ENCODE measurements at places on chromosomes 3 and 15.

GRCh38 chr3:190546881-190547510 lies 33.1 kb downstream of the IL1RAP start:
- DNase-seq: no peak

GRCh38 chr3:175103298-175103697 lies 244.2 kb downstream of the NAALADL2 start:
- no peak for DNase-seq

GRCh38 chr3:127192576-127193232 lies at the start of gene PRR23E:
Gene PRR23E (plus strand): TSS chr3:127193131. CDS start chr3:127196686, 3,555 bp downstream.
- no peak for DNase-seq

- peak; percentile 11 for DNase-seq
These were observed 126.4 kb downstream of the P2RY1 start for GRCh38 chr3:152961323-152961722.

DNA sequence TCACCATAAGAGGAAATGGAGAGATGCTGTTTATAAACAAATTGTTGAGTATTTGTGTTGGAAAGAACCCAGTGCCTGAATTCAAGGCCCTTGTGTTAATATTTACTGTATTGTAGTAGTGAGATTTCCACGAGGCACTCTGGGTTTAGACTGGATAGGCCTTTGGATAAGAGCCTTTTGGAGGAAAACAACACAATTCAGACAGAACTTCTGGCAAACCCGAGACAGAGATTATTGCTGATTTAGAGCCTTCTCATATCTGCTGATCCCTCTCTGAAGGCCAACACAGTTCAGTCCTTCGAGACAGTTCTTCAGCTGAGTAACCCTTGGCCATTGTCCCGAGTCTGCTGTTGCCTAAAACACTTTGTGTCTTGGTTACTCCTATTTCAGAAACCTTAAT lies 55.7 kb downstream of the LMCD1 start:
- no peak for DNase-seq

- no peak for DNase-seq
These were observed 767.7 kb upstream of the ALCAM start for GRCh38 chr3:104598848-104599511.

DNA sequence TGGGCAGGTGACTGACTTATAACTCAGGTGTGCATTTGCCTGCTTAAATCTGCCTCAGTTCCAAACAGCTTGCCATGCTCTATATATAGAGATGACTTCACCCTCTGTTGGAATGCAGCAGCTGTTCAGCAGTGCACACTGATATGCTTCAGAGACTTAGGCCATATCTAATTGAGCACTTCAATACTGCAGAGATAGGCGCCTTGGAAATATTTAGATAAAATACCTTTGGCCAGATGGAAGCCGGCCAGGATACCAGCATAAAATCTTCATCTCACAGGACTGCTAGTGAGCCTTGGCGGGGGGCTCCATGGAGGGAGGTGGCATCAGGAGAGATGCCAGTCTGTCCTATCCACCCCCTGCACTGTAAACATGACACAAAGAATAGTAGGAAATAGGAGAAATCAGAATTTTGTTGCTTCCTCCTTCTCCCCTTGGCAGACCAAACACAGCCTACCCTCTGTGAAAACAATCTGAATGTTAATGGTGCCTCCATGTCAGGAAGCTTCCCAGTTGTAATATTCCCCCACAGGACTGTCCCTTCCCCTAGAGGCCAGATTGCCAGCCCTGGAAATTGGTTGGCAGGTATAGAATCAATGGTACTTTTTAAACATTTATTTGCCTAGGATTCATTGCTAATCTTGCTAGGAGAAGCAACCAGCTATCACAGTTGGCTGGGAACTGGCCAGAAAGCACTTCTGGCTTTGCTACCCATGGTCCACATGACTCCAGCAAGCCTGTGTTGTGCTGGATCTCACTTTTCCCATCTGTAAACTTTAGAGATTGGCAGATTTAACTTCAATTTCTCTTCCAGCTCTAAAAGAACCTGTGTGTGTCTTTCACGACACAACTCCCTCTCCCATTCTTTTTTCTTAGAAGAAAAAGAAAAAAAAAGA lies 215.5 kb upstream of the KCNMB2 start:
- no peak for DNase-seq

DNA sequence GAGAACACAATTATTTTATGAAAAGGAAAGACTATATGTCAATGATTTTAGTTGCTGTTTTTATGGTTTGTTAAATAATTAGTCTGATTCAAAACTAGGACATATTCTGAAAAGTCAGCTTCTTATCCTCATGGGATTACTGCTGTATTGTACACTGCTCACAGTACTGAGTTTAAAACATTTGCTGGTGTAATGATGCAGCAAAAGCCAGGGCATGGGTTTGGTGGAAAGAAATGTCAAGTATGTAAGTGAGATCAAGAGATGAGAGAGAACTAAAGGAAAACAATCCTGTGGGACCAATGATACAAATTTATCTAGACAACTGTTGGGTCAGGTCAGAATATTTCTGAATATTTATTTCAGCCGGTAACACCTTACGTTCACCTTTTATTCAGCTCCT lies 210.1 kb upstream of the ARHGEF26 start:
- DNase-seq: no peak

- DNase-seq: no peak
These were observed 70.0 kb upstream of the LIMD1 start for GRCh38 chr3:45524565-45524964.

DNA sequence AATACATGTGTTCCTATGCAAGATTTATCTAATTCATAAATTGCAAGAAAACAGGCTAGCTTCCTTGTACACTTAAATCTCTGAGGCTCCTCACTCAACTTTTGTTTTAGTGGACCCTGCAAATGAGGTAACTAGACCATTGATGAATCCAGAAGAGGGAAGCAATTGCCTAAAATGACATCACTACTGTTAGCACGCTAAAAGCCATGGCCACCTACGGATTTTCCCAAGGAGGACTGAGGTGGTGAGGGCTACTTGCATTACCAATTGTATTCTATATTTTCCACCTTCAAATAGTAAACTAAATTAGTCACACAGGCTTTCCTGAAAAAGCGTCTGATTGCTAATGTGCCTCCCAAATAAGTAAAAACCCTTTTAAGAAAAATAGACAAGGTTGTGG lies 140.7 kb downstream of the GADL1 start:
- DNase-seq: no peak

DNA sequence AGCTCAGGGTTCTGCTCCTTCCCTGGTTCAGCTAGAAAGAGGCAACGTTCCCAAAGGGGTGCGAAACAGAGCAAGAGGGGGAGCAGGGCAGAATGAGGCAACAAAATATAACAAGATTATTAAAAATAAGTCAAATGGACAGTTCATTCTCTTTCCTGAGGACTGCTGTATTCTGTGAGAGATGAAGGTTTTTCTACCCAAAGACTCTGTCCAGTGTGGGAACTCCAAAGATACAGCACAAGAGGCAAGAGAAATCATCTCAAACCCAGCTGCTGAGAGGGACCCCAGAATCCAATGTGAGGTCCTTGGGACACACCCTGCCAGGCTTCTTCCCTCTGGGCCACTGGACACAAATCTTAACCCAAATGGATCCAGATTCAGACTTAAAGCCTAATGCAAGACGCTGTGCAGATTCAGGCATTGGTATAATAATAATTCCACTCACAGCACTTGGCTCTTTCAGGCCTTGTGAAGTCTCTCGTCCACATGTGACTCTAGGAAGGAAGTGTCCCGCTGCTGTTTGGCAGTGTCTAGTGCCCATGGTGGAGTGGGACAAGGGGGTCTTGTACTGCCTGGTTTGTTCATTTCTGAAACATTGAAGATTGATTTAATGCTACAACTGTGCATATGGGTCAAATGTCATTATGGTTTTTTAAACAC lies 14.5 kb upstream of the ARHGAP31 start:
- no peak for DNase-seq

- no peak for DNase-seq
These were observed 14.7 kb upstream of the PIK3CB start for GRCh38 chr3:138849222-138849940.

- DNase-seq: no peak
These were observed 151.3 kb downstream of the OR4M2 start for GRCh38 chr15:22231603-22232002.

DNA sequence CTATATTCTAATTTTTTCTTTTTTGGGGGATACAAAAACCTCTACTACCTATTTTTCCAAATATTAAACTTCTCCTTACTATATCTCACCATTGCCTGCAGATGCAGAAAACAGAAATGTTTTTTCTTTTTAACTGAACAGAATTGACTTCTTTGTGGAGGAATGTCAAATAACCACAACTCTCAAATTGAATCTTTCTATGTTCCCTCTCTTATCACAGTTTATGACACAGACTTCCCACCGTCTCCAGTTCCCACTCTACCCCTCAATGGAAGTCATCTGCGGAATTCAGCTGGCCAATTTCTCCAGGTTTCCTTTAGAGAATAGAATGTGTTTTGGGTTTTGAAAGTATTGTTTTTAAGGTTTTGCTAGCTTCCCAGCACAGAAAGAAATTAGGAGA lies 77.0 kb downstream of the NR2F2 start:
- no peak for DNase-seq

DNA sequence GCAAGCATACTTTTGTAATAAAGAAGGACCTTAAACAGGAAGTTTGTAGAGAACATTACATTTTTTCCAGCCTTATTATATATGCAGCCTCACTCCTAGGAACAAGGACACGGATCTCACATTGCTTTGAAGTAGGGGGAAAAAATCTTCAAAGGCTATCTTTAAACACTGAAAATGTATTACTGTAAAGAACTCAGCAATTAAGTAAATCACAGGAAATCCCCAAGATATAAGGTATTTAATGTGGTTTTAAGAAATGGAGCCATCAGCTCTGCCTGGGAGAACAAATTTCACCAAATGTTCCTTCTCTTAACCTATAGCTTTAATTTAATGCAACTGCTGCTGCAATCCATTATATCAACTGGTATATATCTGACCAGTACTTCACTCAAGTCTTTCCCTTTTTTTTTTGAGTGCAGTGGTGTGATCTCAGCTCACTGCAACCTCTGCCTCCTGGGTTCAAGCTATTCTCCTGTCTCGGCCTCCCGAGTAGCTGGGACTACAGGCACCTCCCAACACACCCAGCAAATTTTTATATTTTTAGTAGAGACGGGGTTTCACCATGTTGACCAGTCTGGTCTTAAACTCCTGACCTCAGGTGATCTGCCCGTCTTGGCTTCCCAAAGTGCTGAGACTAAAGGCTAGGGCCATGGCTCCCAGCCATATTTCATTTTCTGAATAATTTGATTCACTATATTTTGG lies 2.8 kb downstream of the BTLA start:
- no peak for DNase-seq

GRCh38 chr3:64708456-64708855 lies 20.7 kb upstream of the ADAMTS9 start:
- DNase-seq: no peak

All from GDM1 (cell line).